ENCODE measurements at places on chromosomes 1 and 21. TPM values are rescaled to one million over a fixed set of nuclear protein-coding genes. Genes with fewer than 3 reads are reported as not detected.

GRCh38 chr1:200861937-200862647 is 10.7 kb upstream of the GPR25 start:
- DNase-seq: no peak

GRCh38 chr1:151143986-151144385 is 2.4 kb downstream of the SEMA6C start:
- DNase-seq: no peak

DNA sequence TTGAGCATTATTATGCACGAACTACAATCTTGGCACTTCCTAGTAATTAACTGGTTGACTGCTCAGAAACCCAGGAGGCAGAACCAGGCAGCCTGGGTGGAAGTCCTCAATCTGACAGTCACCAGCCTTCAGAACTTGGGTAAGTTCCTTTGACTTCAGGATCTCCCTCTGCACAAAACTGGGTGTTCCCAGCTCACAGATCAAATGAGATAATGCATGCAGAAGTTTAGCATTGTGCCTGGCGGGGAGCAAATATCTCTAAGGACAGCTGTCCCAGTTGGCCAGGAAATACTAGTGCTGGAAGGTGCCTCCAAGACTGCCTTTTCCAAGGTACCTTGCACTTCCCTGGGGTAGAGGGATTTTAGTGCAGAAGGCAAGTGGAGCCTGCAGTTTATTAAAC is 294.8 kb downstream of the PCP4 start:
- DNase-seq: no peak

- peak; percentile 43 for DNase-seq
Observed at GRCh38 chr1:216904471-216904870, 181.2 kb upstream of the ESRRG start.

GRCh38 chr1:155967341-155968050 is 10.9 kb downstream of the ARHGEF2 start:
- peak; percentile 46 for DNase-seq

DNA sequence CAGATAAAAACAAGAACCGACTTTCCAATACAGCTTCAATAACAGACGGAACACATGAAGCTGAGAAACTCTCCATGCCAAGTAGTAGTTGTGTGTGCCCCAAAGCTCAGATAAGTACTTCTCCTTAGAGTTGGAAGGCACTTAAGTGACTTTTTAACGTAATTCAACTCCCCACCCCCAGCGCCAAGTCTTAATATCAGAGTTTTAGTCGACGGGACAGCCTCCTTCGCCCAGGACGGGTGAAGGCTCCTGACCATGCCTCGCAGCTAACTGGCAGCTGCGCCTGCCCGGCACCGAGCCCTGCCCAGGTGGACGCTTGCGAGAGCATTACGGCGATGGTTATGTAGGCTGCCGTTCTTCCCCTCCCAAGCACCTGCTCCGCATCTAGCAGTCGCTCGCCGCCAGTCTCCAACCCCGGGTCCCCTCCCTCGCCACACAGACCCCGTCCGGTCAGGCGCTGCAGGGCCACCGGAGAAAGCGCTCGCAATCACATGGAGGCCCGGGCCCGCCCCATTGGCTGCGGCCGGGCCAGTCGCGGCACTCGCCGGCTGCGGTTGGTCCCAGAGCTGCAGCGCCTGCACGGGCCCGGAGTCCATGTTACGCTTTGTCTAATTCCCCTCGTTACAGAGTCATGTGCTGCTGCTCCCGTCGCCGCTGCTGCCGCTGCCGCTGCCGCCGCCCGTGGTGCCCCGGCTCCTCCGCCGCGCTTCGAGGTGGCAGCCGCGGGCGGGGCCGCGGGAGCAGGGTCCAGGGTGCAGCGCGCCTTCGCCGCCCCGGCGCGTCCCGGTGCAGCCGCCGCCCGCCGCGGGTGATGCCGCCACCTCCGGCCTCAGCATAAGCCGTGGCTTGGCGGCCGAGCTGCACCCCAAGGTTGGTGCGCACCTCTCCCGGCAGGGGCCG is at the start of gene LRRC8D:
Gene LRRC8D (plus strand): TSS at position 611 of the 900 bp plus-strand sequence. CDS start 112,037 bp downstream, outside the sequence.
- peak; percentile 87 for DNase-seq

GRCh38 chr1:225567789-225568188 is 85.1 kb downstream of the ENAH start:
- DNase-seq: peak; percentile 50

DNA sequence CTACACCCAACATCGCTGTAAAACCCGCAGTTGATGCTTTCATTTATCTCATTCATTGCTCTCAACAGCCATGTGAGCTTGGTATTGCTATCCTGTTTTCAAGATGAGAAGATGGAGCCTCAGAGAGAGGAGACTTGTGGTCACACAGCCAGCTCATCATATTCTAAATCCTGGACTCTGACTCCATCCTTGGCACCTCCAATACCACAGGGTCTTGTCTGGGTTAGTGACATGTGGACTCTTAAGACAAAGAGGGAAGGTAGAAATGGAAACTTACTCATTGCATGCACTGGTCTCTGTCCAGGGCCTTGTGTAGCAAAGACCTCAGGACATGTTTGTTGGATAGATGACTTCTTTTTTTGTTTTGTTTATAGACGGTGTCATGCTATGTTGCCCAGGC is 7.0 kb upstream of the RNF19B start:
- DNase-seq: no peak

- no peak for DNase-seq
Observed at GRCh38 chr21:42414928-42415769, 11.4 kb downstream of the UBASH3A start.

DNA sequence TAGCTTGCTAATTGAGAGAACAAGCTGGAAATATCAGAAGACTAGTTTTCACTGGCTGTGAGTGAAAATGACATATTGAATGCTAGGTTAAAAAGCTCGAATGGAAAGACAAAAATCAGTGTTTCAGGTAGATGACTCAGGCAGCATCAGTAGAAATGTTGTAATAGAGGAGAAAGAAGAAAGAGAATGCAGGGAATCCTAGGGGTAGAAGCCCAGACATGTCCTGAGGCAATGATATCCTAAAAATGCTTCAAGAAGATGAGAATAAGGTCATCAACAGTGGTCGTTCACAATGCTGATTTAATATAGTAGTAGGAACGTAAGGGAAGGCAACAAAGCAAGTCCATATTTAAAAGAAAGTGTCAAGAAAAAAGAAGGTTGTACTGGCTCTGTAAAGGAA is 96.7 kb upstream of the HP1BP3 start:
- no peak for DNase-seq

- no peak for DNase-seq
Observed at GRCh38 chr1:44355582-44356305, 687 bp upstream of the ERI3 start.

- no peak for DNase-seq
Observed at GRCh38 chr1:25559031-25559430, 15.6 kb downstream of the LDLRAP1 start.

DNA sequence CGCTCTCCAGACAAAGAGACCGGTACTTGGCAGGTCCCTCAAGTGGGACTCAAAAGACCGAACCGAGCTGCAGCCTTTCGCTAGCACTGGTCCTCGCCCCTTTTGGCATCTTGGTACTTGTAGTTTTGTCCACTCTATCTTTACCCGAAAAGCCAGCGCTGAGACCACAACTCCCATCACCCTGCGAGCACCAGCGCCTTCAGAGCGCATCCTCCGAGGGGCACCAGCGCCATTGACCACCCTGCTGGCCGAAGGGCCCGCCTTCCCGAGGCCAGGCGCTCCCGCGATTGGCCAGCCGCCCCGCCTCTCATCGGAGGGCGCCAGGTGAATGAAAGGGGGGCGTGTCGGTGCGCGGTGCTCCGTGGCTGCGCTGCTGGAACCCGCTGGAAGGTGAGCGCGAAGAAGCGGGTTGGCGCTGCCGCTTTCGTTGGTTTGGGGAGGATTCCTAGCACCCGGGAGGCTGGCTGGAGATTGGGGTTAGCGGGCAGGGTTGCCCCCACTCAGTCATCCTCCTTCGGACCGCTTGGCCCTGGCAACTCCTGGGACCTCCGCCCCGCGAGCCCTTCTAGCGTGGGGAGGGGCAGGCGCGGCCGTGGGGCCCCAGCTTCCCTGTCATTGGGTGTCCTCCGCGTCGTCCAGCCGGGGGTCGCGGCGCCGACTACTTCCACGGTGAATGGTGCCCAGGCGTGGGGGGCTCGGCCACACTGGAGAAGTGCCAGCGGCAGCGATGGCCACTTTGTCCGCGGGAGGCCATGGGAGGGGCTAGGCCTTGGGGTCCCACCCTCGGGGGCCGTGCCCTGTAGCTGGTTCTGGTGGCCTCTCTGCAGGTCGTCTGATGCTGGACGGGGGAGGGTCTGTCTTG is at the start of gene ZBTB8B:
Gene ZBTB8B (plus strand): TSS at position 357 of the 862 bp plus-strand sequence. CDS start 5,553 bp downstream, outside the sequence.
- peak; percentile 94 for DNase-seq

GRCh38 chr1:203173566-203173965 is 2.1 kb downstream of the MYBPH start:
- DNase-seq: no peak

DNA sequence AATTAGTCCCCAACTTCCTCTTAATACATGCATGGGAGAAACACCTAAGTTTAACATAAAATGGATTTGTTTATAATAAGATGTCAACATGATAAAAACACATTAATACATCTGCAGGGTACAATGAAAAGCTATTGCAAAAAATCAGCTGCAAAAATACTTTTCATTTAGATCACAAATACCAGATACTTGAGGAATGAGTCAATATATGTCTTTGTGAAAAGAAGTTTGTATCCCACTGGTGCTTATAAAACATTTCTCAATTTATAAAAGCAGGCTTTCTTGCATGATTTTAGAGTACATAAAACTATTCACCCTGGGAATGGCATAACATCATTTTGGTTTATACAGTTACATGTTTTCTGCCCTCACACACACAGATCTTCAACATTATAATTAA is 18.6 kb upstream of the PRKAA2 start:
- DNase-seq: no peak

GRCh38 chr21:23374155-23374554 is 2233.1 kb downstream of the MRPL39 start:
- no peak for DNase-seq

DNA sequence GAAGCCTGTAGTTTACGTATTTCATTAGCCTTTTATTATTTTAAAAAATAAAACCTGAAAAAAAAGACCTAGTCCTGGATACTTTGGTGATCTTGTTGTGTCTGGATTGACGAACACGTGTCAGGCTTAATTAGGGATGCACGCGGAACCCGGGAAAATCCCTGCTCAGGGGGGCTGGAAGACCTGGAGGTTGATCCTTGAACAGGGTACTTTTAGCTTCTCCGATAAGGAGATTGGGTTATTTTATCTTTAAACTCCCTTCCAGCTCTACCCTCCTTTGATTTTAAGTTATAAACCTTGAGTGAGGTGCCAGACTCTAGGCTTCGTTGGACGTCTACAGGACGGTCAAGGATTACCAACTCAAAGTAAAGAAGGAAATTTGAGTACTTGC is 552 bp upstream of the ZNF691 start:
- no peak for DNase-seq

DNA sequence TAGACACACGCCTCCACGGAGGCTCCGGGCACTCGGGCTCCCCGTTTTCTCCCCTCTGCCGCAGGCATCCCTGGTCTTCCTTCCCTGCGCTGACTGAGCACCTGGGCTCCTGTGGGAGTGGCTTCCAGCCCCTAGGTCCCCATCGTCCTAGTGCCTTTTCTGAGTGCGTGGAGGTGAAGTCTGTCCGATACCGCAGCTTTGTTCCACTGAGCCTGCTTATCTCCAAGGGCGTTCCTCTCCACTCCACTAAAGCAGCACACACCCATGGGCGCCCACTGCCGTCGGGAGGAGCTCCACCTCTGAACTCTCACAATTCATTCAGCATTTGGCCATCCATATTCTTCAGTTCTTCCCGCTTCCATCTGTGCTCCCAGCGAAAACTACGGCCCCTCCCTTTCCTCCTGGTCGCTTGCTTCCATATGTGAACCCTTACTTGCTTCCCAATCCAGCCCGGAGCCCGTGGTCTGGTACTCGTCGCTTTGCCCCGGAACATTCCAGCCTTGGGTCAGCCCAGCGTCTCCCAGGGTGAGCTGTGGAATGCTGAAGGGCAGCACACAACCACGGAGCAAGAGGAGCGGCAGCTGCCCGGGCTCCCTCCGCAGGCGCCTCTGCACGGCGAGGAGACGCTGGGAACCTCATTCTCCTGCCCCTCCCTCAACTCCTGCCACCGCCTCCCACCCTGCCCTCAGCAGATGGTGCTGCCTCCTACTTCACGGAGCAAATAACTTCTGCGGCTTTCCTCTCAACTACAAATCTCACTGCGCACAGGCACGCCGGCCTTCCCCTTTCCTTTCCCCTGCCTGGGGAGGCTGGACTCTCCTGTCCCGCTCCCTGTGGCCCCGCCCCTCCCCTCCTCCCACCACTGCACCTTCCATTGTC is 27.5 kb downstream of the ATP8B2 start:
- DNase-seq: peak; percentile 68

GRCh38 chr1:176391621-176392020 is 71.4 kb upstream of the PAPPA2 start:
- no peak for DNase-seq

GRCh38 chr1:199173356-199173755 is 534.5 kb downstream of the PTPRC start:
- no peak for DNase-seq

DNA sequence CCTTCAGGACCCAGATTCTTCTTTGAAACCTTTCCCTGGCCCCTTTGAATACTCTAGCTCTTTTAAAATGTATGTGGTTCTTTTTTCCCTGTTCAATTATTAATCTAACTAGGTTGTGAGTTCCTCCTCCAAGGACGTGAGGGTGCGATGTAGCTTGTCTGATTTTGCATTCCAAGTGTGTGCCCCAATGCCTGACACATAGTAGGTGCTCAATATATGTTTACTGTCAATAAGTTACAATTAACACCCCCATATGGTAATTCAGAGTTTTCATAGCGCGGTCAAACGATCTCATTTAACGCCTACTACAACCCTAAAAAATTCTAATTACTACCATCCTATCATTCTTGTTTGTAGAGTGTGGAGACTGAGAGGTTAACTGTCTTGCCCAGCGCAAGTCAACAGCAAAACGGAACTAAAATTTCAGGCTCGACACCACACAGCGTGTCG is 482 bp upstream of the MTR start:
- DNase-seq: no peak

GRCh38 chr1:60989749-60990713 is 92.3 kb upstream of the NFIA start:
- DNase-seq: peak; percentile 87

- DNase-seq: no peak
Observed at GRCh38 chr1:4090556-4090955, 190.5 kb upstream of the C1orf174 start.

GRCh38 chr1:160772331-160772730 is 23.6 kb upstream of the LY9 start:
- no peak for DNase-seq

- DNase-seq: peak; percentile 92
Observed at GRCh38 chr1:68213843-68214242, 18.5 kb downstream of the WLS start.

AMIGO1 gene
- polyA plus RNA-seq: 2.9 TPM

SYNJ1 gene
- polyA plus RNA-seq: 7.8 TPM

ADGRB2 gene
- 0.44 TPM for polyA plus RNA-seq

TDRD5 gene
- polyA plus RNA-seq: 0.05 TPM

FALEC gene
- polyA plus RNA-seq: not detected

MTMR11 gene
- polyA plus RNA-seq: 7.7 TPM

HOOK1 gene
- 4.1 TPM for polyA plus RNA-seq

PRAMEF12 gene
- polyA plus RNA-seq: not detected

ILDR2 gene
- polyA plus RNA-seq: 0.14 TPM

TMPRSS15 gene
- 0.01 TPM for polyA plus RNA-seq

COQ8A gene
- polyA plus RNA-seq: 30.7 TPM

TRIM46 gene
- 0.31 TPM for polyA plus RNA-seq

SPRR3 gene
- polyA plus RNA-seq: 0.50 TPM

PAPPA2 gene
- polyA plus RNA-seq: 0.02 TPM

IGSF8 gene
- polyA plus RNA-seq: 27.7 TPM

RSPH1 gene
- polyA plus RNA-seq: 25.4 TPM

GJA8 gene
- not detected for polyA plus RNA-seq

RGS16 gene
- 26.6 TPM for polyA plus RNA-seq
